ENCODE measurements at places on chromosomes 6 and 20.

- DNase-seq, result no peak
Observed at GRCh38 chr20:4848041-4848440, 126.3 kb downstream of the PRND start.

DNA sequence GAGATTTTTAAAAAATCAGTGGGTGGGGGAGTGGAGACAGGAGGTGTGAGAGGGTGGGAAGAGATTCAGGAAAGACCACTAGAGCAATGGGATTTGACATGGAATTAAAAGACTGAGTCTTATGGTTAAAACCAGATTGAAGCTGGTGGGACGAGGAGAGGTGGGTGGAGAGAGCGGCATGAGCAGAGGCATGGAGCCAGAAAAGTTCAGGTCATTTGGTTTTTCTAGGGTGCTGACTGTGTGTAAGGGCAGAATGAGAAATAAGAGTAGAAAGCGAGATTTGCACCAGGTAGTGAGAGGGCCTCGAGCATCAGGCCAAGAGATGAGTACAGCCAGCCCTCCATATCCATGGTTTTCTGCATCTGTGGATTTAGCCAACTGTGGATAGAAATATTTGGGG is 121.3 kb downstream of the TCP11 start:
- no peak for DNase-seq

DNA sequence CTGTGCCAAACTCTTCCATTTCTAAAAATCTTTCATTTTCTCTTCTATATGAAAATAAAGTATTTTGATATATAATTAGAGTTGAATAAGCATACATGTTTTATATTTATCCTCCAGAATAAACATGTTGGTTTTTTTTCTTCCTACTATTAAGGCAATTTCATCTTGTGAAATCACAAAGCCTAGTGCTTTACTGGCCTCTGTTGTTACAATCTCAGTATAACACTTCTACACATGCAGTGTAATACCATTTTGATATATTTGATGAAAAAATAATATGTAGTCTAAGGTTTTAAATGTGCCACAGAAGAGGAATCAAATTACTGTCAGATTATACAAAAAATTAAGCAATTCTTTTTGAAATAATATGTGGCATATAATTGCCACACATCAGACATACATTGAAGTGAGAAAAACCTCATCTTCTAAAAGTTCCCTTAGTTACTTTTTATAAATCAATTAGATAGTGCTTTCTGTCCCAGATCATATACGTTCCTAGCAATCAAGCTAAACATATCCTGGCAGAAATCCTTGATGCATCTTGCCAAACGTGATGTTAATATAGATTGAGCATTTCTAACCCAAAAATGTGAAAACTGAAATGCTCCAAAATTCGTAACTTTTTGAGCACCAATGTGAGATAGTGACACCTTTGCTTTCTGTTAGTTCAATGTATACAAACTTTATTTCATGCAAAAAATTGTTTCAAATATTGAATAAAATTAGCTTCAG is 225.1 kb upstream of the MANEA start:
- DNase-seq, result no peak

DNA sequence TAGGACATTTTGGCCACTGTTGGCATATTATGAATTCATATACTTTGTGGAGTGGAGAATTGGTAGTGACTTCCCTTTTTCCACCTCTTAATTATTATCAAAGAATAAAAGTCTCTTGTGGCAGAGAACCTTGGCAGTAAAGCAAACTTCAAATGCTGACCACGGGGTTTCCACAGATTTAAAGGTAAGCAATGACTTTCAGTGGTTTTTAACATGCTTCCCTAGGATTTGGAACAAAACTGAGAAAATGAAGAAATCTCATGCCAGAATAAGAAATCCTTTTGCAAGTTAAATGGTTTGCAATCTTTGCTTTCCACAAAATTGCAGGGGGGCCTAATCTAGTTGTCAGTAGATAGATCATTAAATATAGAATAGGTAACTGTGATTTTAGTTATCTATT is 2.0 kb upstream of the SDC4 start:
- DNase-seq, result no peak

DNA sequence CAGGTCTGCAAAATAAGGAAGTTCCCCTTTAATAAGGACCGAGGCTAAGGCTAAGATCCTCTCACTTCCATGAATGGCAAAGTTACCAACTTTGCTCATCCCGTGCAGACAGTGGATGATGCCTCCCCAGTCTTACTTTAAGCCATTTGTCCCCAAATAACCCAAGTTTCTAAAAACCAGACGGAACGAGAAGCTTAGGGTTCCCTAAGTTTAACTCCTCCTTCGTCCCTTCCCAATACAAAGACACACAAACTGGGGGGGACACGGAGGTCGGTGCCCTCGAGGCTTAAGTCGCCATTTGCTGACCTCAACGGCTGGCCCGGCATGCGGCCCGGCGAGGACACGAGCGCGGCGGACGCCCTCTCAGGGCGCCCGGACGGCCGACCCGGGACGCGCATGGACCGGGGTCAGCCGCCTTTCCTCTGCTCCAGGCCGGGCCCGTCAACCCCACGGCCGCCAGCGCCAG is 527 bp downstream of the FBXO30 start:
- DNase-seq, result peak; percentile 6

Measured in prostate gland (tissue), 2 donors.